ENCODE measurements at places on chromosomes 12 and 14.
A peak's percentile ranks its signal among the peaks of the same experiment; 100 is the strongest.

GRCh38 chr12:102757154-102757881 lies 159.7 kb downstream of the PAH start:
- DNase-seq: no peak

DNA sequence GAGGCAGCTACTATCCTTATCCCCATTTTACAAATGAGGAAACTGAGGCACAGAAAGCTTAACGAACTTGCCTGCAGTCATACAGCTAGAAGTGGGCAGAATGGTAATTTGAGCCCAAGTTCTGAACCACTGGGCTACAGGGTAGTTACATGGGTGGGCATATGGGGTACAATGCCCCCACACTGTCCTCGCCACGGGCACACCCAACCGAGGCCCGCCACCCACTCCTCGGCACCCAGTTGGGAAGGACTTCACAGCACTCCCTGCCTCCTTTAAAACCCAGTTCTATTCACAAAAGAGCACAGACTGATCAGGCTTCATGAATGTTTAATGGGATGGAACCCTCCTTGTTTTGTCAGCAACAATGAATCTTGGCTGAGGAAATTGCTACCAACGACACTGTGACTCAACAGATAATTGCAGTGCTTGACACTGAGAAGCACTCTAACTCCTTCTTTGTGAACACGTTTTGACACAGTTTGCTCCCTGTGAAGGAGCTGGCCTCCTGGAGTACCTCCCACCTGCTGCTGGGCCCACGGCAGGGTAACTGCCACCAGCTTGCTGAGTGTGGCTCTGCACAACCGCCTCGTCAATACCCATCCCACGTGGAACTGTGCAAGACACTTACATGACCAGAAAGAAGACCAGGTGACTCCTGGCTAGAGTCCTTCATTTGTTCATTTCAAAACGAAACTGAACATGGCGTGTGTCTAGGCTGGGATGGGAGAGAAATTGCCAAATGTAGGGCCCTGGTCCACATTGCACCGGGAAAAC lies 63.5 kb downstream of the CLMN start:
- DNase-seq: no peak

GRCh38 chr12:19778797-19779196 lies 339.5 kb downstream of the AEBP2 start:
- DNase-seq: no peak

- no peak for DNase-seq
These were observed 41.1 kb downstream of the PTHLH start for GRCh38 chr12:27931390-27931789.

DNA sequence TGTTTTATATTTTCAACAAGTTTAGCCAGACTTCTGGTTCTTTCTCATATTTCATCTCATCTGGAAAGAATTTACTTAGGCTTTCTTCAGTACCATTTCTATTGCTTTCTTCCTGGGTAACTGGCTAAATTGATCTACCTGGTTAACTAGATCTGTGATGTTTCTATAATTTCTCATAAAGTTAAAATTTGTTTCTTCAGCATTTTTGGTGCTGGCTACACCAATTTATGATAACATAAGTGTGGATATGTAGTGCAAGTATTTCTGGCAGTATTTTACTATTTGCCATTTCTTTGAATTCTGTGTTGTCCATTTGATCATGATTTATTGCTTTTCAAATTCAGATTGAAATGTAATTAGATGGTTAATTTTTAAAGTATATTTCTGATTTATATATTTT lies 25.9 kb downstream of the ARHGAP5 start:
- DNase-seq: no peak

GRCh38 chr14:34180434-34180833 lies 229.6 kb upstream of the EGLN3 start:
- DNase-seq: no peak

DNA sequence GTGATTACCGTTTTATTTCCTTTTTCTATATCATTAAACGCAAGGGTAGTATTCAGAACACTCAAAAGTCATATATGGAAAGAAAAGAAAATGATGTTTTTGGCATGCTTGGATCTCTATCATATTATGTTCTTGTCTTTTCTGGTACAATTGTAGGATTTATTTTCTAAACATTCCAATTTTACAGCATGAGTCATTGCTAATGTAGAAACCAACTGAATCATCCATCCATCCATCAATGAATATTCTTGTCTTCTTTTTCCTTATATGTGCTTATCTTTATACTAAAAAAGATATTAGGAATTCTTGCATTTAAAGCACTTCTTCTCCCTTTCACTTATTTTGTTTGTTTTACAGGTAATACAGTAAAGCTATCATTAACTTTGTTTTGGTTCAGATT lies 20.4 kb upstream of the AMIGO2 start:
- DNase-seq: no peak

DNA sequence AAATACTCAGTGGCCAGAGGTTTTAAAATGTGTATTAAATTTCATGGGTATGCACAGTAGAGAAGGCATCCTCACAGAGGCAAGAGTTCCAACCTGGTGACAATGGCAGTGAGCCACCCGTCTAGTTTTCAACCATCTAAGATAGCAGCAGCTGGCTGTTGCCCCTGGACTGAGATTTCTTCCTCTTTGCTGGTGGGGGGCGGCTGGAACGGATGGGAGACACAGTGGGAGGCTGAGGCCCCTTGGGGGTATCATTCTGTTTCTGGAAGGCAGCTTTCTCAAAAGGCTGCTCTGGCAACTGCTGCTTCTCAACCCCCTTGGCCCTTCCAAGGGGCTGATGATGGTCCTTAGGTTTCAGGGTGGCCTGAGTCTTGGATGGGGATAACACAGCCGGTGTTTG lies 1.0 kb upstream of the IFFO1 start:
- no peak for DNase-seq

DNA sequence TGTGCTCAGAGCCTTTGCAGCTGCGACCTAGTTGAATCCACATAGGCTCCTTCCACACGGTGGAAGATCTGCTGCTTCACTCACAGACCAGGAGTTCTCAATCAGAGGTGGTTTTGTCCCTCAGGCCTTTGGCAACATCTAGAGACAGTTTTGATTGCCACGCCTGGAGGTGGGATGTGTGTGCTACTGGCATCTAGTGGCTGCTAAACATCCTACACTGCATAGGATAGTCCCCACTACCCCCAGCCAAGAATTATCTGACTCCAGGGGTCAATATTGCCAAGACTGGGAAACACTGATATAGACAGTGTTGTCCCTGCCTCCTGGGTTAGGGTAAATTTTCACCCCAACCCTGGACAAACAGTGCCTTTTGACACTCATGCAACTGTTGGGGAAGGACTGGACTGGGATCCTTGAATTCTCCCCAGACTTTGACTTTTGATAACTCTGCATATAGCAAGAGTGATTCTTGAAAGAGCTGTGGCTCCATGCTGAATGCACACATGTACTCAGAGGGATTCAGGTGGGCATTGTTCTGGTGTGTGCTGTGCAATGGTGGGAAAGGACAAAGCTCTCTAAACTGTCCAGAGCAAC lies 39.8 kb downstream of the BAZ2A start:
- DNase-seq: peak; percentile 17

GRCh38 chr14:99192830-99193229 lies 79.2 kb downstream of the BCL11B start:
- DNase-seq: peak; percentile 42

- no peak for DNase-seq
These were observed 71.9 kb downstream of the GSC start for GRCh38 chr14:94697773-94698556.

DNA sequence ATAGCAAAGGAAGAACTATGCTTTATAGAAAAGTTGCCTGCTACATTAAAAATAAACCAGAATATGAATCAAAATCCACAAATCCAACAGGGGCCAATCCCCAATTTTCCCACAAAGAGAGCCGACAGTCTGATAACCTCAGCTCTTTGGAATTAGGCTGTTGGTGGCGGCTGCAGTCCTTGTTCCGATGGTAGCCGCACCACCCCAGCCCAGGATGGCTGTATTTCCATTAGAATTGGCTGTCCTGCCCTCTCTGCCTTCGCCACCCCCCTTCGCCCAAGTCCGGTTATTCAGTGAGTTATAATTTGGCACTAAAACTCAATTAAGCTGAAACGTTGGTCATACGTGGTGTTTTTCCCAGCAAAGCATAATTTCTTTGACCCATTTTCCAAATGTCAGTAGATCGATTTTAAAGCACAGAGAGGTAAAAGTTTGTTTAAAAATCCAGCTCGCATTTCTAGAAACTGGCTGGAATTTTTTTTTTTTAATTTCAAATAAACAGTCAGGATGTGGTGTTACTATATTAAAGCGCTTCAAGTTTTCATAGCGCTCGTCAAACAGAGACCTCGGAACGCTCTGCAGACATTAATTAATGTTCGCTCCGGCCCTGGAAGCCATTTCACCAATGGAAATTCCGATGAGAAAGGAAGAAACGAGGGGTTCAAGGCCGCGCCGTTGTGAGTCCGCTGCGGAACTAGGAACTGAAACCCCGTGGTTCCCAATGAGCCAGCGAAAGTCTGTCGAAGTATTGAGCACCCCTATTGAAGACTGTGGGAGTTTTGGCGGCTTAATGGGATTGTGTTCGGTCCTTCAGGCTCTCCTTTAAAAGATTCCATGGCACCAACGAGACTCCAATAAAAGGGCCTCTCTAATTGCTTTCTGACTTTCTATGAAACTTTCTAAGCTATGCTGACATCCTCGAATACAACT lies 104.8 kb upstream of the DIO3 start:
- DNase-seq: no peak
